ENCODE measurements at places on chromosomes 1 and 21.

- peaks cover 87% of the 10 kb centered on the region for H3K27me3 ChIP-seq
- H3K27ac ChIP-seq: no peak overlapping the region
- H3K36me3 ChIP-seq: no peaks in the 10 kb centered on the region
- no peaks in the 10 kb centered on the region for H3K4me1 ChIP-seq
Observed at GRCh38 chr1:11407301-11407994, 71.5 kb upstream of the DISP3 start.

DNA sequence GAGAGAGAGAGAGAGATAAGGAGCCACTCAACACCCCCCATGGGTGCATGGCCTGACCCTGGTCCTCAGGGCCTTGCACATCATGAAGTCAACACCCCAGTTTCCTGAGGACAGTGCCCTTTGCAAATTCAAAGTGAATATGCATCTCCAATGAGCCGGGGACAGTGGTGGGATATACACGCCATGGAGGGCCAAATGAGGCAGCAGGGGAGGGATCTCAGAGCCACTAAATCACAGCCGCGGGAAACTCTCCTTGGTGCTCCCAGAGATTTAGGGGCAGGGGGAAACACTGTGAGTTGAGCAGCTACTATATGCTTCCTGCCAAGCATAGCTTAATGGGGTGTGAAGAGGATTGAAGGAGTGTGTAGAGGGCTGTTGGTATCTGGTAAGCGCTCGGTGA, 35.5 kb downstream of the MATN1 start:
- H3K27me3 ChIP-seq: no peaks in the 10 kb centered on the region
- no peak overlapping the region for H3K27ac ChIP-seq
- no peak for DNase-seq
- H3K4me1 ChIP-seq: peaks cover 13% of the 10 kb centered on the region

GRCh38 chr21:36461277-36461917, 18.5 kb downstream of the CLDN14 start:
- no peak overlapping the region for H3K27ac ChIP-seq
- no peaks in the 10 kb centered on the region for H3K27me3 ChIP-seq

GRCh38 chr1:221724931-221725605, 16.8 kb downstream of the DUSP10 start:
- peak overlapping the region; percentile 48 for H3K4me3 ChIP-seq
- H3K36me3 ChIP-seq: peaks cover 9% of the 10 kb centered on the region
- peaks cover 57% of the 10 kb centered on the region for H3K4me1 ChIP-seq
- H3K27ac ChIP-seq: peak overlapping the region; percentile 97
- peak; percentile 94 for DNase-seq
- no peaks in the 10 kb centered on the region for H3K27me3 ChIP-seq

GRCh38 chr1:203267912-203268311, 37.4 kb upstream of the BTG2 start:
- H3K27ac ChIP-seq: no peak overlapping the region
- H3K4me1 ChIP-seq: peaks cover 12% of the 10 kb centered on the region
- H3K4me3 ChIP-seq: peak overlapping the region; percentile 77
- peaks cover 9% of the 10 kb centered on the region for H3K27me3 ChIP-seq
- no peaks in the 10 kb centered on the region for H3K36me3 ChIP-seq

GRCh38 chr21:43312011-43312410, 114.9 kb downstream of the SIK1 start:
- H3K4me3 ChIP-seq: no peak overlapping the region
- no peak overlapping the region for H3K27ac ChIP-seq
- H3K4me1 ChIP-seq: peaks cover 35% of the 10 kb centered on the region

GRCh38 chr1:164716992-164717703, 158.2 kb downstream of the PBX1 start:
- no peak overlapping the region for H3K4me3 ChIP-seq
- H3K27me3 ChIP-seq: no peaks in the 10 kb centered on the region
- peaks cover 26% of the 10 kb centered on the region for H3K4me1 ChIP-seq
- H3K36me3 ChIP-seq: no peaks in the 10 kb centered on the region

- no peaks in the 10 kb centered on the region for H3K27me3 ChIP-seq
- no peak overlapping the region for H3K27ac ChIP-seq
- no peaks in the 10 kb centered on the region for H3K36me3 ChIP-seq
- peak; percentile 72 for DNase-seq
- peaks cover 7% of the 10 kb centered on the region for H3K4me1 ChIP-seq
- H3K4me3 ChIP-seq: no peak overlapping the region
Observed at GRCh38 chr1:230772457-230773395, 25.5 kb downstream of the CAPN9 start.

All from MCF 10A (cell line).